Stimulated activated CD8-positive, alpha-beta memory T cell treated with anti-CD3 and anti-CD28 coated beads, Interleukin-15, amount 100 ng/mL, for 48 hours (primary cell): ENCODE measurements at places on chromosomes 4 and X.

GRCh38 chrX:50594788-50595187 is 124.2 kb upstream of the DGKK start:
- no peak for DNase-seq

- DNase-seq: no peak
Observed at GRCh38 chr4:37794056-37794455, 32.4 kb upstream of the PGM2 start.

DNA sequence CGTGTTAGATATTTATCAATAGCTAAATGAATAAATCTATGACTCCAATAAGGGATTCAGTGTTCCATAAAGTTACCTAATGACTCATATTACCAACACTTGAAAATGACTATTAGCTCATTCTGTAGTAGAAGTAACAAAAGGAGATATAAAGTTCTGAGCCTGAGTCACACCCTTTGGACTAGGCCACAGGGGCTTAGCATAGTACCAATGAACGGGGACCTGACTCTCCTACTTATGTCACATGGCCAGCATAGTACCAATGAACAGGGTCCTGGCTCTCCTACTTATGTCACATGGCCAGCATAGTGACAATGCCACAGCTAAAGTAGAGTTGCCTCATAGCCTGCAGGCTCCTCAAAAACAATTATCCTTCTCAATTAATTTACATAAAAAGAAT is 43.7 kb downstream of the MAGEB16 start:
- no peak for DNase-seq

DNA sequence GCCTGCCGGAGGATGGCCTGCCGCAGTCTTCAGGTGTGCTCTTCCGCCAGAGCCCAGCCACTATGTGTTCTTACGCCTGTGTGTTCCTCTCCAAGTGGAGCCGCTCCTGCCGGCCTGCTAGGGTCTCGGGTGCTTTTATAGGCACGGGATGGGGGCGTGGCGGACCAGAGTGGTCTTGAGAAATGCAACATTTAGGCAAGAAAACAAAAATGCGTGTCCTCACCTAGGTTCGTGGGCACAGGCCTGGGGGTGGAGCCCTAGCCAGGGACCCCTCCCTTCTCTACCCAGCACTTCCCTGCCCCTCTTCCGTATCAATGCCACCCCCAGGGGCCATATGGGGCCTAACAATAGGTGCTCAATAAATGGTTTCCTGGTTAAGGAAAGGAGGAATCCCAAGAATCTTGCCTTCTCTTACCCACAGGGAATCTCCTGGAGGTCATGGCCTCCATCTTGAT is 34.4 kb upstream of the LRBA start:
- DNase-seq: no peak

- no peak for DNase-seq
Observed at GRCh38 chr4:121799208-121799823, 1.8 kb upstream of the EXOSC9 start.
